H1 (cell line): ENCODE measurements at places on chromosomes 7 and 10.

DNA sequence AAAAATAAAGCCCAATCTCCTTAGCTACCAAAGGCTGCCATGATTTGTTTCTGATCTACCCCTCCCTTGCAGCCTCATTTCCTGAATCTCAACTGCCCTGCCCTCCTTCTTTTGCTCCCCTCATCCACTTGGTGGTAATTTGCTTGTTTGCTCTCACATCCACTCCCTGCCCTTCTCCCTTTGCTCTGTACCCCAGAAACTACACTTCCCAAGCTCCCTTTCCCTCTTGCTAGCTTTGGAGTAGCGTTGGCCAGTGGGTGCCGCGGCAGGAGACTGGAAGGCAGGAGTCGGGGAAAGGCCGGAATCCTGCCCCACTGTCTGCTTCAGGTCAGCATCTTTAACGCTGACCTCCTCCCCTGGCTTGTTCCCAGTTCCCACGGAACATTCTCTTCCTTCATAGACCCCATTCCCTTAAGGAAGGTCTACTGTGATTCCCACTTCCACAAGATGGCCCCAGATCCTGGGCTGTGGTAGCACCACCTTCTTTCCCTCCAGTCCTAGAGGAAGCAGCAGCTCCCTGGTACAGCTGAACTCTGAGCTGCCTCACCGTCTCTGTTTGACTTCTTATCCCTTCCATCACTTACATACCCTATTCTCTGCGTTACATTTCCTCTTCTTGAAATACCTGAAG lies 79.1 kb downstream of the PIK3CG start:
- peak; percentile 55 for DNase-seq

GRCh38 chr10:600876-601659 lies 88.4 kb downstream of the DIP2C start:
- no peak for DNase-seq

DNA sequence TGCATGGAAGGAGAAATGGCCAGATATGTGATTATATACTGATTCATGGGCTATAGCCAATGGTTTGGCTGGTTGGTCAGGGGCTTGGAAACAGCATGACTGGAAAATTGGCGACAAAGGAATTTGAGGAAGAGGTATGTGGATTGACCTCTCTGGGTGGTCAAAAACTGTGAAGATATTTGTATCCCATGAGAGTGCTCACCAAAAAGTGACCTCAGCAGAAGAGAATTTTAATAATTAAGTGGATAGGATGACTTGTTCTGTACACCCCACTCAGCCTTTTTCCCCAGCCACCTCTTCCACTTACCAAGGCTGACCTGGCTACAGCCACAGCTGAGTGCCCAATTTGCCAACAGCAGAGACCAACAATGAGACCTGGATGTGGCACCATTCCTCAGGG lies 146.7 kb downstream of the GPR37 start:
- DNase-seq = no peak

DNA sequence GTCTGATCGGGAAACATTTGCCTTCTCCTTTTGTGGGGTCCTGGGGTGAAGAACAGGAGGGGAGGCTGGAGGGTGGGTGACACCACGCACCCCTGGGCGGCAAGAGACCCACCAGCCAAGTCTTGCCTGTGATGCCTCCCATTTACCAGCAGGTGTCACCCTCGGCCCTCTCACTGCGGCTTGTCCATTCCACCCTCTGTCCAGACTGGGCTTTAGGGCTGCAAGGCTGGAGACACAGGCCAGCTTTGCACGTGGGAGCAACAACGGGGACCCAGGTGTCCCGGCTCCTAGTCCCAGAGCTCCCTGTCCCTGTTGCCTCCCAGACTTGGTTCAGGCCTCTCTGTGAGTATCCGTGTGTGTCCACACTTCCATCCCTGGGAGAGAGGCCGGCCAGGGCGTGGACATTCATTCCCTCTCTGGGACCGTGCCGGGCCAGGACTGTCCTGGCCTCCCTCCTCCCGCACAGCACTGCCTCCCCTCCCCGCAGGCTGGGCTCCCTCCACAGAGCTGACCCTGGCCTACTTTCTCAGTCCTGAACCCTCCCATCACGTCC lies 36.2 kb upstream of the GTF2IRD1 start:
- peak; percentile 89 for DNase-seq

DNA sequence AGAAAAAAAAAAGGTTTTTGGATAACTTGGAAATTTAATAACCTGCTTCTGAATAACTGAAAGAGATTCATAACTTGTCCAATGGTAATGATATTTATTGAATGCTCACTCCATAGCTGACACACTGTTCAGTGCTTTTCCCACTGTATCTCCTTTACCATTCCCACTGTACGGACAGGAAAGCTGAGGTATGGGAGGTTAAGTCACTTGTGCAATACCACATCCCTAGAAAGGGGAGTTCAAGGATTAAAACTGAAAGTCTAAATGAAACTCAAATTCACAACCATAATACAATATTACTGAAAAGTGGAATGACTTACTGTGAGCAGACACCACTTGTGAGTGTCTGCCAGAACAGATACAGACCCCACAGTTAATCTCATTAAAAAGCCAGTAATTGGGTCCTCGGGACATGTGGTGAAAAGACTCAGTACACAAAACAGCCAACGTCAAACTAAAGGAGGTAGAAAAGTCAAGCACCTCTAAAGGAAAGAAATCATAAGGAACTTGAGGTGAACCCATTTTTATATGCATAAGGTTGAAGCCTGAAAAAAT lies 13.8 kb upstream of the RHOBTB1 start:
- no peak for DNase-seq

DNA sequence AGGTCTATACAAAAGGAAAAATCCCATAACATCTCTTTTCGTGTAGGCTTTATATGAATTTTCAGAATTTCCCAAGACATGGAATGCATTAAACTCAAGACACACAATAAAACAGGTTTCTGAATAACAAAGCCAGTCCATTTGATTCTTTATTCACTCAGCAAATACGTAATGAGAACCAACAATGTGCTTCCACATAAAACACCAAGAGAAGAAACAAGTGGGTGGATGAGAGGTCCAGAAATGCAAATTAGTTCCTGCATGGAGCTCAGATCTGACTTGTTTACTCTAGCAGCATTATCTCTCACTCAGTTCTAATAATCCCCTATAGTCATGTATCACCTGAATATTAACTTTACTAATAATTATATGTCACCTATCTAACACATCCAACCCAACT lies 249.5 kb downstream of the LRRTM3 start:
- DNase-seq = no peak

DNA sequence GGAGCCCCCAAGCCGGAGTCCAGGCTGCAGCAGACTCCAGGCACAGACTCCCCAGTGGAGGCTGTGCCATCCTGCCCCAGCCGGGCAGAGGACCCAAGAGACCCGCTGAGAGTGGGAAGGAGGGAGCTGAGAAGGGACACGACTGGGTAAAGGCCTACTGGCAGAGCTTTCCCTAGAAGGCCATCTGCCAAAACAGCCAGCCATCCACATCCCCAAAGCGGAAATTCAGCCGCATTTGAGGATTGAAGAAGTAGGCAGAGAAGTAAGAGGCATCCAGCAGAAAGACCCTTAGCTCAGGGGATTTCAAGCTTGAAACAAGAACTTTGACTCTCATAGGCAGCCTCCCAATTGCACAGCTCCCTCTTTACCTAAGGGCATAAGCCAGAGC lies 857 bp downstream of the CPXM2 start:
- DNase-seq = no peak

DNA sequence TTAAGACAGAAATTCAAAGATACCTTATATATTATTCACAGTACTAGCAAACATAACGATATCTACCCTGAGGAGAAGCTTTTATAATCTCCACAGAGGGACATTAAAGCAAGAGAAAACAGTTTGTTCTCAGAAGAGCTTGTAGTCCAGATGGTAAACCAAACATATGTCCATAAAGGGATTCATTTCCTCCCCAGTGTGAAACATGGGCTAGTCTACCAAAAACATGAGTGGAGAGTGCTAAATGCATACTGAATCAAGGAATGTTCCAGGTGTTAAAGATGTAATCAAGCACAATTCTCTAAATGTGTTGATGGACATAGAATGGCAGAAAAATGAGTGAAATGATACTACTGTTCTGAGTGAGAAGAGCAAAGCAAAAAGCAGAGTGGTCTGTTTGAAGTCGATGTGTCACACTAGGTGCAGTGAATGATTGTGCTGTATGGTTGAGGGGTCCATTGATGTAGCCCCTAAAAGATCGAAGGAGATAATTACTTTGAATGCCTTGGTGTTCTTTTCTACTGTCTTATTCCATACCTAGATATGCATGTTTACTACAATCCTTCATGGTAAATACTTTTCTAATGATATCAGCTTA lies 25.3 kb downstream of the BCAP29 start:
- DNase-seq = no peak

DNA sequence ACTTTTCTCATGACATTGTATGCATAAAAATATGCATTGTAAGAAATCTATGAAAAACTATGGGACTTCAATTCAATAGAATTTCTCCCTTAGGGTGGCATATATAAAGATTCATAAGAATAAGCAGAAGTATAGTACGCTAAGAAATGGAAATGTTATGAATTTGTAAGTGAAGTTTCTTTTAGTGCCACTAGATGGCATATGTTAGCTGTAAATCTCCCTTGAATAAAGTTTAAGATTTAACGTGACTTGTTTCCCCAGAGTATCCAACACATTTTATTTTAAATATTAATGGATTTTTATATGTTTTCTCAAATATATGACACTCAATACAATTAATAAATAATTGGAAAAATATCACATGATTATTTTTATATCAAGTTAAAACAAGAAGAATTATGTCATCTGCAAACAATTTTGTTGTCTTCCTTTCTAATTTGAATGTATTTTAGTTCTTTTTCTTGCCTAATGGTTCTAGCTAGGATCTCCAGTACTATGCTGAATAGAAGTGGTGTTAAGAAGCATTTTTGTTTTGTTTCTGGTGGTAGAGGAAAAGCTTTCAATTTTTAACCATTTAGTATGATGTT lies 287.2 kb downstream of the HGF start:
- DNase-seq = no peak
